ENCODE measurements at places on chromosomes 16 and 17.

- DNase-seq = no peak
Measured at GRCh38 chr17:55053855-55054254, 85.3 kb downstream of the STXBP4 start.

DNA sequence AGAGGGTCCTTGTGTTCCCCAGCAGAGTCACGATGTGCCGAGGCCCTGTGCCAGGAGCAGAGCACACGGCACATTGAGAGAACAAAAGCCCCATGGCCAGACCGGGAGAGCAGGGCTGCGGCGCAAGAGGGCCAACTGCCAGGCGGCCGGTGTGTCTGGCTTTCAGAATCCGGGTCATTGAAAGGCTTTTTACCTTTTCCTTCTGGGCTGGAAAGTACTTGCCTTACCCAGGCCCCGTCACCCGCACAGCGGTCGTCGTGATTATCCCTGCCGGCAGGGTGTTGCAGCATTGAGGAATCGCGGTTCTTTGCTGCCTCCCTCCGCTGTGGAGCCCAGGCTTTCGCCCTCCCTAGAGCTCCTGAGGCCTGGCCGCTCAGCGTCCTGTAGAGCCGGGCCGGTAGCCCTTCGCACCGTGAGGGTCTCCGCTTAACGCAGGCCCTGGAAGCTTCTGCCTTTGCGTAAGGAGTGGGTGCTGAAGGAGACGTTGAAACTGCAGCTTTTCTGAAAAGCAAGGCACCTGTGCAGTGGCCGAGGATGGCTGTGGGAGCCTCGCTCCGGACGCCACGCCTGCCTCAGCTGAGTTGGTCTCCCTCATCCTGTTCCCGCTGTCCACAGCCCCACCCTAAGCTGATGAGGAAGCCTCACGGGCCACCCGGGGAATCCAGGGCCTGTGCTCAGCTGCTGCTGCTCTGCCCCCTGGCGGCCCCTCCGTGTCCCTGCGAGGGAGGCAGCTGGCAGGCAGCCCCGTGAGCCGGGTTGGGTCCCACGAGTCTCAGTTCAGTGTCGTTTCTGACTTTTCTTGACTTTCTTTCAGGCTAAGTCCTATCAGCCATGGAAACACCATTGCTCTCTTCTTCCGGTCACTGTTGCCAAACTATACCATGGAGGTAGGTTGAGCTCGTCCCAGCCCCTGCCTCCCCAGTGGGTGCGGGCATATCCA lies 8.6 kb upstream of the MC1R start:
- DNase-seq = peak; percentile 76

GRCh38 chr17:41734139-41734948 lies at the start of gene HAP1:
HAP1 (minus strand) TSS chr17:41734643; CDS start chr17:41734634, 9 bp downstream.
- DNase-seq = no peak

DNA sequence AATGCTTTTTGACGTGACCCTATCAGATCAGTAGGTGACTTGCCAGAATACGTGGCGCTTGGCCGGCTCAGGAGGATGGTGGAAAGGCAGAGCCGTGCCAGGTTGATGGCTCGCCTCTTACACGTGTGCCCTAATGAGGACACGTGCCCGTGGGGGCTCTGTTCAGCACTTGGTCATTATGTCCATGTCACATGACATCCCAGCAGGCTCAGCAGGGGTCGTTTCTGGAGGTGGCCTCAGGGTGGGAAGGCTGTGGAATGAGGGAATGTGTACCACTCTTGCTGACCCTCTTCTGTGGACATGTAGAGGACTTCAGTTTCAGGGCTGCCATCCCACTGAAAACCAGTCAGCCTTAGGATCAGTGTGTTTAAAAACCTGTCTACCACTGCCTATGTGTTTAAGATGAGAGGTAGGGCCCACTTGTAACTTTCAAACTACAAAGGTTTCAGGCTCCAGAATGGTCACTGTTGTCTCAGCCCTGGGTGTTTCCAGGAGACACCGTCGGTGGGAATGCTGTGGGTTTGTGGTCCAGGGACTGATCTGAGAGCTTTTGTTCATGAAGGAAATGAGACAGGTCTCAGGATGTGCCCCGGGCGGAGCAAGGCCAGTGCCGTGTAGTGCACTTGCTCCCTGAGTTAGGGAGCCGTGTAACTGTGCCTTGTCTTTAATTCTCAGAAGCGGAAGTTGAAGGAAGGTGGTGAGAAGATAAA lies 12.1 kb downstream of the UBN1 start:
- DNase-seq = no peak

DNA sequence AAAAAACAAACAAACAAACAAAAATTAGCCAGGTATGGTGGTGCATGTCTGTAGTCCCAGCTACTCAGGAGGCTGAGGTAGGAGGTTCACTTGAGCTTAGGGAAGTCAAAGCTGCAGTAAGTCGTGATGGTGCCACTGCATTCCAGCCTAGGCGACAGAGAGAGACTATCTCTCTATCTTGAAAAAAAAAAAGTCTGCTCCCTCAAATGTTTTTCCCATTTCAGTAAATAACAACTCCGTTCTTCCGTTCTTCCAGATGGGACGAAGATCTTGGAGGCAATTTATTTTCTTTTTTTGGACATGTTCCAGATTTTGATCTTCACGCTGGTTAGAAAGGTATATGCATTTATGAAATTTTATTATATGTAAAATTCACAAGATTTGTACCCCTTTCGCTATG lies 19.0 kb downstream of the ERAL1 start:
- DNase-seq = no peak

GRCh38 chr16:50313596-50314478 lies 47.5 kb downstream of the ADCY7 start:
- DNase-seq = peak; percentile 63

DNA sequence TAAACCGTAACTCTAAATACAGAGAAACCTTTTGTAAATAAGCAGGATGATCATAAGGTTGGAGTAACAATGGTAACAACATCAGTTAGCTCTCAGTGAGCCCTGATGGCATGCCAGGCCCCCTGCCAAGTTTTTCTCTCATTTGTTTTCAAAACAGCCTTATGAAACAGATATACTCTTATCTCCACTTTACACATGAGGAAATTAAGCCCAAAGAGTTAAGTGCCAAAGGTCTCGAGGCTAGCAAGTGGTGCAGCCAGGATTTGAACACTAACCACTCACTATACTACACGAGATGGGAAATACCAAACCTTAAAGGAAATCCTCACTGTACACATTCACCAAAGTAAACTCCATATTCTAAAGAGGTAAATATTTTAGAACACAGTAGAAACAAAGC lies 15.0 kb downstream of the USP31 start:
- DNase-seq = no peak

DNA sequence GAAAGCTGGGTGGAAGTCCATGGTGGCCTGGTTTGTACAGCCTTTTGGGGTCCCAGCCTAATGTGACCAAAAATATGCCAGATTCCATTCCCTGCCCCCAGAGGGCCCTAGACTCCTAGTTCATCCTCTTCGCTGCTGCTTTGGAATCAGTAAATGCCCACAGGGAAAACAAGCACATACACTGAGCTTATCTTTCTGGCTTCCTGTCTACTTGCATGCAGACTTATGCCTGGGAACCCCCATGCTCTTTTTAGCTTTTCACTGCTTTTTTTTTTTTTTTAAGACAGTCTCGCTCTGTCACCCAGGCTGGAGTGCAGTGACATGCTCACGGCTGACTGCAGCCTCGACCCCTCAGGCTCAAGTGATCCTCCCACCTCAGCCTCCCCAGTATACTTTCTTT lies 6.2 kb upstream of the CD300LG start:
- no peak for DNase-seq

GRCh38 chr17:3695129-3695722 lies 729 bp downstream of the P2RX5 start:
- no peak for DNase-seq

DNA sequence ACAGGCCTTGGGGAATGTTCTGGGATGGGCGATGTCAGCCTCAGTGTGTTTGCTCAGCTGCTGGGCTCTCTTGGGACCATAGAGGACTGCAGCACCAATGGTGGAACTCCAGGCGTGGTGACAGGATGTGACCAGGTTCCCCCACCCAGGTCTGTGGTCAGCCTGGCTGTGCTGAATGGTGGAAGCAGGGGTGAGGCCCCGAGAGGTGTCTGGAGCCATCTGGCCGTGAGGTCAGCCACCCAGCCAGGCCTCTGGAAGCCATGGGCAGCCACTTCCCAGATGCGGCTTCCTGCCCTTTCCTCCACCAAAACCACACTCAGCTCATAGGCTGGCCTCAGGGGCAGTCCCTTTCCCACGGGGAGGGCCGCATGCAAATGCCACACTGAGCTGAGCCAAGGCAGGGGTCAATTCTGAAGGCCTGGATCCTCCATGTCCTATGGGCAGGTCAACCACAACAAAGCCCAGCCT lies 7.8 kb upstream of the MAPK7 start:
- peak; percentile 66 for DNase-seq

DNA sequence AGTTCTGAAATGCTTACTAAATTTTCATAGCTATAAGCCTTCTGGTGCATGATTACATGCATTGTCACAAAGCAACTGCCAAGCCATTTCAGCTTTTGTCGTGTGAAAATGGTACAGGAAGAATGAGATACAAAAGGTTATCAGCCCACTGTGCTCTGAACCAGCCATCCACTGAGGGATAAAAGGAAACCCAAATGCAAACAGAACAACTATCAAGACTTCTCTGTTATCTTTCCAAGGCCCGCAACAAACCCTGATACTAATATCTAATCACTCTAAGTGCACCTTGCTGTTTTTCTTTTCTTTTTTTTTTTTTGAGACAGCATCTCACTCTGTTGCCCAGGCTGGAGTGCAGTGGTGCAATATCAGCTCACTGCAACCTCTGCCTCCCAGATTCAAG lies 109.0 kb downstream of the FTO start:
- no peak for DNase-seq

- no peak for DNase-seq
Measured at GRCh38 chr16:4232541-4233386, 9.1 kb downstream of the SRL start.

DNA sequence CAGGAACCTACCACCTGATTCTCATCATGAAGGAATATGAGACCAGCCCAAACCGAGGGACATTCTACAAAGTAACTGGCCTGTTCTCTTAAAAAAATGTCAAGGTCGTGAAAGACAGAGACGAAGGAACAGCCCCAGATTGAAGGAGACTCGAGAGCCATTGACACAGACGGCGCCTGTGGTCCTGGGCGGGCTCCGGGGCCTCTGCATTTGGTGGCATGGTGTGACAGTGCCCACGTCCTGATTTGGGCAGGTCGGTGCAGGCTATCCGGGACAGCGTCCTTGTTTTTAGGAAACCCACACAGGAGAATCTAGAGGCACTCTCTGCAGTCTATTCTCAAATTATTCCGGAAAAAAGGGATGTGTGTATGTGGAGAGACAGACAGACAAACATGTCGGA lies 64.1 kb downstream of the ADCY9 start:
- DNase-seq = no peak

DNA sequence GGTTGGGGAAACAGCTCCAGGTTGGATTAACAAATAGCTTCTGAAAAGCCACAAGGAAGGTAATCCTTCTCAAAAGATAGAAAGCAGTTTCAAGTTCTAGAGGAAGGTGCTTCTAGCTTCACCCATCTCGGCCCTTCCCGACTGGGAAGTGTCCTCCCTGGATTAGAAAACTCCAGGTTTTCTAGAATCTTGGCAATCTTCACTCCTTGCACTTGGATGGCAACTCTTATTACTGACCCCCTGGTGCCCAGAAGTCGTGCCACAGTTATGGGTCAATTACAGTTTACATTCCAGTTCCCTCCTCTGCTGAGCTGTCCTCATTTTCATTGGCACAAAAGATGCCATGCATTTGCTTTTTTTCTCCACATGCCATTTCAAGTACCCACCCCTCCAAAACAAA lies 65.6 kb downstream of the SMG6 start:
- DNase-seq = no peak

GRCh38 chr16:80585764-80586163 lies 45.0 kb downstream of the DYNLRB2 start:
- no peak for DNase-seq

- no peak for DNase-seq
Measured at GRCh38 chr17:41492771-41493170, 3.1 kb upstream of the KRT36 start.

- DNase-seq = no peak
Measured at GRCh38 chr17:74177018-74177450, 26.4 kb upstream of the RPL38 start.

DNA sequence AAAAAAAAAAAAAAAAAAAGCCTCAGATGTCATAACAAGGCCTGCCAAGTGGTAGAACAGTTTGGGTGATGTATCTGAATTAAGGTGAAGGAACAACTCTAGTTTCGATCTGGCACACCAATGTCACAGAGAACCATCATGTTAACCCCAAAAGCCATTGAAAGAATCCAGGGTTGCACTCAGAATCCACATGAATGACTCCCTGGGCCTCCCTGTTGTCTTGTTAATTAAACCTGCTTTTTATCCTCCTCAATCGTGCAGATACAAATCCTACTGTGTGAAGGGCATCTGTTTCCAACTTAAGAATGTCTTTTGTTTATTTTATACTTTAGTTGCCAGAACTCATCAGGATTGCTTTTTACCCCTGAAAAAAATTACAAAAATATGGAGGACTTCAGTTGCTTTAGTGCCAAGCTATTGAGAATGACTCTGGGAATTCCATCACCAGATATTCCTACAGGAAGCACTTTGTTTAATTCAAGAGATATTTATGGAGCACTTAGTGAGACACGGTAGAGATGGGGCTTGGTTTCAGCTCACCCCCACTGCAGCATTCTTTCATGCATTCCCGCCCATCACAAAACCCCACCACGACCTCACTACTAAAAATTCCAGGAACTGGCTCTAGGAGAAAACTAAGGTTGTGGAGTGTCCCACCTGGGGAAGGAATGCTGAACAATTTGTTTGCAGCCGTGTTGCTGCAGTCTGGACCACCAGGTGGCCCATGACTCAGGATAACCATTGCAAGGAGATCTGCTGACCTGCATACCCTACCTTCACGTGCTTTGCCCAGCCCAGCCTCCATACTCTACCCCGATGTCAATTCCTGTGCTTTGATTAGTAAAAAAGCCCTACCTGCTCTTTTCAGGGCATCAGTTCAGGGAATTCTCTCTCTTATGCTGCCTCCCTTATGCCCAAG lies 63.8 kb upstream of the GPRC5B start:
- no peak for DNase-seq

DNA sequence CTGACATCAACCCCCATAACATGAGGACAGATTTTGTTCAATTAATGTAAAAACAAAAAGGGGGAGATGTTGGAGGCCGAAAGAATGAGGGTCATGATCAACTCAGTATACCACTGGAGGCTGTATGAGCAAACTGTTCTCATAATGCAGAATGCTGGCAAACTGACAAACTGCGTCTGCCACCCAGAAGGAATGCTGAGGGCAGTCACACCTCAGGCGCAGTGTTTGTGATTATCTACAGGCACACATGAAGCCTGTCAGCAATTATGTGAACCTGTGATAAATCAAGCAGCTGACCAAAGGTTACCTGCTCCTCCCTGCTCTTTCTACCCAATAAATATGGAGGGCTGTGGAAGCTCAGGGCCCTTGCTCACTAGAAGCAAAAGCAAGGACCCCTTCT lies 27.3 kb downstream of the CD300LG start:
- DNase-seq = no peak

DNA sequence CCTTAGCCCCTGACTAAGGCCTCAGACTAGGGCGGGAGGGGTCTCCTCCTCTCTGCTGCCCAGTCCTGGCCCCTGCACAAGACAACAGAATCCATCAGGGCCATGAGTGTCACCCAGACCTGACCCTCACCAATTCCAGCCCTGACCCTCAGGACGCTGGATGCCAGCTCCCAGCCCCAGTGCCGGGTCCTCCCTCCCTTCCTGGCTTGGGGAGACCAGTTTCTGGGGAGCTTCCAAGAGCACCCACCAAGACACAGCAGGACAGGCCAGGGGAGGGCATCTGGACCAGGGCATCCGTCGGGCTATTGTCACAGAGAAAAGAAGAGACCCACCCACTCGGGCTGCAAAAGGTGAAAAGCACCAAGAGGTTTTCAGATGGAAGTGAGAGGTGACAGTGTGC lies 12.7 kb downstream of the CES3 start:
- DNase-seq = no peak

GRCh38 chr17:7102421-7102820 lies 12.2 kb downstream of the ASGR2 start:
- no peak for DNase-seq

All from left forelimb (tissue), 1 donor.